ENCODE measurements at places on chromosomes 2 and 18.

DNA sequence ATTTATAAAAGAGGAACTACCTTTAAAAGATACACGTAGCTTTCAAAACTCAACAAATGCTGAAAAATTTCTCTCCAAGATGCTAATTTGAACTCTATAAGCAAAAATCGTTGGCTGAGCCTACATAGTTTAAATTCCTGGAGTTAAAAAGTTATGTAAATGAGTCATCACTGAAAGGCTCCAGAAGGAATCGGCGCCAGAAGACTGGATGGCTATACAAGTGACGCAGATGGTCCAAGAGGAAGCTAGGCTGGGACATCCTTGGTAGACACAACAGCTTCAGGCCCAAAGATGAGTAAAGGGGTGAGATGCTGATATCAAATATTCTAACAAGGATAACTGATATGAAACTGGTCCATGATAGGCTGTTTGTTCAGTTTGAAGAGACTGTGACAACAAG lies 22.8 kb upstream of the DNAH6 start:
- DNase-seq = no peak

DNA sequence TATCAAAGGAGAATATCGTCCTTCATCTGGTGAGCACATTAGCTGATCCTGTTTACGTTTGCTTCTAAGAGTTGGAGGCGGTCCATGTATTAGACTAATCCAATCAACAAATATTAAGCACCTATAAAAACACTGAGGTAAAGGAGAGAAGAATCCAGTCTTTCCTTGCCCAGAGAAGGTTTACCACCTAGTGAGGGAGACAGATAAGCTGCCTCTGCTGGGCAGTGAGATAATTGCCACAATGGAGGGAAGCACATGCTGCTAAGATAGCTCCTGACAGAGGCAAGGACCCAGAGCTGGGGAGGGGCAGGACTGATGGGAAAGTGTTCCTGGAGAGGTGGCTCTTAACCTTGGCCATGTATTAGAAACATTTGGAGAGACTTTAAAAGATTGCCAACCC lies 36.7 kb upstream of the ST8SIA5 start:
- no peak for DNase-seq

GRCh38 chr18:46748466-46748865 lies 8.4 kb downstream of the ST8SIA5 start:
- DNase-seq = no peak

DNA sequence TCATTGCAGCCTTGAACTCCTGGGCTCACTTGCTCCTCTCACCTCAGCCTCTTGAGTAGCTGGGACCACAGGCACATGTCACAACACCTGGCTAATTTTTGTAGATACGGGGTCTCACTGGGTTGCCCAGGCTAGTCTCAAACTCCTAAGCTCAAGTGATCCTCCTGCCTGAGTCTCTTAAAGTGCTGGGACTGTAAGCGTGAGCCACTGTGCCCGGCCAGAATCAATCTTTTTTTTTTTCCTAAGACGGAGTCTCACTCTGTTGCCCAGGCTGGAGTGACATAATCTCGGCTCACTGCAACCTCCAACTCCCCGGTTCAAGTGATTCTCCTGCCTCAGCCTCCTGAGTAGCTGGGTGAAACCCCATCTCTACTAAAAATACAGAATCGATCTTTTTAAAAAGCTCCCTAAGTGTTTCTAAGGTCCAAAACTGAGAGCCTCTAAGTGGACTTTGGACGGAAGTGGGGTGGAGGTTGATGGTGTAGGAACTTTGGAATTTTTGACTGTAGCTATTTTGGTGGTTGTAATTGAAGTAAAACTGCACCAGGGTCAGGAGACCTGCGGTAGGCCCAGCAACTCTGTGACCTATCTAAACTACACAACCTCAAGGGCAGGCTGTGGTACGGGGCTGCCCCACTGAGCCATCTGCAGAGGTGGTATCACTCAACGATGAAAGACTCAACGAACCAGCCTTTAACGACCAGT lies 82.9 kb downstream of the POLR1A start:
- no peak for DNase-seq

DNA sequence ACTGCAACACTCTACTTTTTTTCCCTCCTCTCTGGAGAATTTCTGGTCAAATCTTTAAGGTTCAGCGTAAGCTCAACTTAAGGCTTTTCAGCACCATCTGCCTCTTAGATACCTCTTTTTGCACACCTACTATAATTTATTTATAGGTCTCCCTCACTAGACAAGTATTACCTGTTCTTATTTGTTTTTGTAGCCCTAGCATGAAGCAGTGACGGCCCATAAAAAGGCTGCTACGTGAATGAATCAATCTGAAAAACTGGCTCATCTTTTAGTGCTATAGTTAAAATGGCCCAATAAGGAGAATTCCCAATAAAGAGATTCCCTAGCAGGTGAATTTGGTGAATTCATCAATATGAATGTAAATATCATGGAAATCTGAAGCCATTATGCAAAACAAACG lies 6.5 kb downstream of the RNF149 start:
- DNase-seq = no peak

- DNase-seq = no peak
Observed at GRCh38 chr2:223060201-223060825, 8.3 kb downstream of the KCNE4 start.

- no peak for DNase-seq
Observed at GRCh38 chr2:179726461-179727180, 134.8 kb downstream of the ZNF385B start.

DNA sequence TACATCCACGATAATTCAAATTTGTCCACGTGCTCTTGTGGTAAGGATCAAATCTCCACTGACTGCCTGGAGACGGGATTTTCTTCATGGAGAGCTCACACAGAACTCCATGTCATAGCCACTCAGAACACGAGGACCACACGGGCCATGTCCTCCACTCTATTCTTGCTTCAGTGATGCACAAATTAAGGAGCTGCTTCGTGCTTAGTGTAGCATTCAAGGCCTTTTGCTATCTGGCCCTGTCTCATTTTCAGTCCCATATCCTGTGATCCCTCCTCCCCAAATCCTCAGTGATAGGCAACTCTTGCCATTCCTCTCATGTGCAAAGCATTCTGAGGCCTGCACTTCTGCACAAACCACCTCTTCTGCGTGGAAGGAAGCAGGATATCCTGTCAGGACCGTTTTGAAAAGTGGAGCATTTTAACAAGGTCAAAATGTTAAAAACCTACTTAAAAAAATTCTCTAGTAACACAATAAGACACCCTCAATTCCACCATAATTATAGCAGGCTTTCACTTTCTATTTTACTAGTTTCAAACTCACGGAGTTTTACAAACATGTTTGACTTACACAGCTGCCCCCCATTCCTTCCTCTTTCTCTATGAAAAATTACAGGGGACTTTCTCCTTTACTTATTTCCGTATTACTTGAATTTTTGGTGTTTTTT lies 35.2 kb downstream of the ST3GAL5 start:
- no peak for DNase-seq

- DNase-seq = no peak
Observed at GRCh38 chr2:167942366-167943081, 304.9 kb downstream of the STK39 start.

DNA sequence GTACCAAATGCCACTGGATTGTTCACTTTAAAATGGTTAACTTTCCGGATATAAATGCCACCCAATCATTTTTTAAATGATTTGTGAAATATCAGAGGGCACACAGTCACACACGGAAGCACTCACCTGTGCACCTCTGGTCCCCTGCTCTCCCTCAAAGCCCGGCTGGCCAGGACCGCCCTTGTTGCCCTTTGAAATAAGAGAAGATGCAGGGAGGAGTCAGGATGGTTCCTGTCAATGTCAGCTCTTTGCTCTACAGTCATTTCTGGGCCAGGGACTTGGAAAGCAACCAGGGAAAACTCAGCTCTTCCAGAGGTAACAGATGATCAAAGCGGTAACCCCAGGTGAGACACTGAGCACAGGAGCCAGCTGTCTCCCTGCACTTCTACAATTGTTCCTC lies 60.7 kb downstream of the COL6A3 start:
- DNase-seq = no peak

- DNase-seq = no peak
Observed at GRCh38 chr2:186610785-186611184, 20.9 kb downstream of the ITGAV start.

DNA sequence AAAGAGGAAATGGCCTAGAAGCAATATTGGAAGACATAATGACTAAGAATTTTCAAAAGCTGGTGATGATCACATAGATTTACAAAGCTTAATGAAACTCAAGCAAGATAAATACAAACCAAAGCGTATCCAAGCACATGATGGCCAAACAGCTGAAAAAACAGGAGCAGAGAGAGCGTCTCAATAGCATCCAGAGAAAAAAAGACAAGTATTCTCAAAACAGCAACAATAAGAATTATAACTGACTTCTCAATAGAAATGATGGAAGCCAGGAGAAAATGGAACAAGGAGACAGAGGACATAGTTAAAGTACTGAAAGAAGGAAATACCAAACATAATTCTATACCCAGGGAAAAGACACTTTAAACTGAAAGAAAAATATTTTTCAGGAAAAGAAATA lies 437.2 kb upstream of the TNP1 start:
- DNase-seq = no peak

DNA sequence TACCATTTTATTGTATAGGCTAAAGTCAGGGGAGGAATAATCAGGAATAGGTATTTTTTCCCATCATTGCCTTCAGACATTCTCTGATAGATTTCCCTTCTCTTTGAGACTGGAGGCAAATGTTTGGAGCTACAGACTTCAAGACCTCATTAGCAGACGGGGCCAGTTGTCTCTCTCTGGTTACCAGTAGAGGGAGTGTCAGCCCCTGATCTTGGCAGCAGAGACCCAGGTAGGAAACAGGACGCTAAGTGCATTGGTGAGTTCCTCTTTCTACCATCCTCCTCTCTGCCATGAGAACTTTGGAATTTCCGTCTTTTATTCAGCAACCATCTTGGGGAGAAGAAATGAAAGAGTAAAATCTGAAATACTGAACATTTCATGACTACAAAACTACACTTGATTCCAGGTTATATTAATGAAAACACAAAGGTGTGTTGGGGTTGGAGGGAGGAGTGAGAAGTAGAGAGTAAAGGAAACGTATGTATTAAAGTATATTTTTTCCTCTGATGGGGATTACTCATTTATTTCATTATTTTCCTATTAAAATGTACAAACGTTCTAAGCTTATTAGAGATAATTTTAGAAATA lies 186.2 kb upstream of the GCFC2 start:
- no peak for DNase-seq

DNA sequence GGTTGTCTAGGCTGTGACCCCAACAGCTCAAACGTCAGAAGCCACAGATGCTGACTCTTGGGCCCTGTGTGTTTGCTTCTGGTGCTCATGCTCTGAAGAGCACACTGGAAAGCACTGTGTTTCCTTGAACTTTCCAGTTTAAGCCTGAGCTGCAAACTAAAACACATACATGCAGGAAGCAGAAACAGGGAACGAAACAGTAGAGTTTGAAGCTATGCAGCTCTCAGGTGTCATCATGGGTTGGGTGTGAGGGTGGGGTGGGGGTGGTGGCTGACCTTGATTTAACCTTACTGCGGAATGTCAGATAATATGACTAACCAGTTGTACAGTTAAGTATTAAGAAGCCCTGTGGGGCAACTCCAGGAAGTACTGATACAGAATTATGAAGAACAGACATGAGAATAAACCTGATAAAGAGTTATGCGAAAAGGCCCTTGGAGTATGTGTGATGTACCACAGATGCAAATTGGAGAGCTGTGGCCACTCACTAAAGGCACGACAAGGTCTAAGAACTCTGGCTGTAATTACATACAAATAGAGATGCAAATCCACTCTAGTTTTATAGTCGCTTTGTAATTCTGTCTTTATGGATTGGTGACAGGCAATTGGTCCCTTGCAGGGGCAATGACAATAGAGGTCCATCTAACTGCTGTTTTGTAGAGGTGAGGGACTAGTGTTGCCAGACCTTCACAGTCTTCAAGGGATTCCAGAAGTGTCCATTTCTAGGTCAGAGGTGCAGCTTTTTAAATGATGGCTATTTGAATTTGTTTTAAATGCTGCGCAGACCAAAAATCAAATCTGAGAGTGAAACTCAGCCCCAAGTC lies 273.1 kb downstream of the NAPG start:
- DNase-seq = no peak

DNA sequence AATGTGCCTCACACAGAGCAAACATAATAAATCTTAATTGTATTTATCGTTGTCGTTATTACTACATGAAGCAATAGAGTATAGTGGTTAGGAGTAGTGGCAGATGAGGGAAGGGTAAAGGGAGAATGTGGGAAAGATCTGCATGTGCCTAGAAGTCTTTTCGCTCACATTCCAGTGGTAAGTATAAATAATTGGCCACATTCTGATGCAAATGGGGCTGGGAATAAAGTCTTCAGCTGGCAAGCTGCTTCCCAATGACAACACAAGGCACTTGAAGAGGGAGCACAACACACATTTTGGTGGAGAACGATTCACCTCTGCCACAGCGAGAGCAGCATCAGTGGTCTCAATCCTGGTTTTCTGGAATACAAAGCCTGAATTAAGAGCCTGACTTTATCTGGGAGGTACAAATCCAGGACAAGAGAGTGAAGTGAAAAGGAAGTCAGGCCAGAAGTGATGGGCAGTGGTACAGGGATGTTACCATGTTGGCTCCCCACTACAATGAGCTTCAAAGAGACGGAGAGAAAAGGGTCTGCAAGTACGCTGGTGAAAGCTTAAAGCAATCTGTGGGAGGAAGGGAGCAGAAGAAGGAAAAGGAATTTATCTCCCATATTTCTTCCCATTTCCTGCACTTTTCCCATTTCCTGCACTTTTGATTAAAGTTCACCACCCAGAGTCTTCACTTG lies 112.3 kb downstream of the ARHGAP15 start:
- DNase-seq = no peak

GRCh38 chr18:68429841-68430240 lies 285.1 kb downstream of the TMX3 start:
- DNase-seq = no peak

DNA sequence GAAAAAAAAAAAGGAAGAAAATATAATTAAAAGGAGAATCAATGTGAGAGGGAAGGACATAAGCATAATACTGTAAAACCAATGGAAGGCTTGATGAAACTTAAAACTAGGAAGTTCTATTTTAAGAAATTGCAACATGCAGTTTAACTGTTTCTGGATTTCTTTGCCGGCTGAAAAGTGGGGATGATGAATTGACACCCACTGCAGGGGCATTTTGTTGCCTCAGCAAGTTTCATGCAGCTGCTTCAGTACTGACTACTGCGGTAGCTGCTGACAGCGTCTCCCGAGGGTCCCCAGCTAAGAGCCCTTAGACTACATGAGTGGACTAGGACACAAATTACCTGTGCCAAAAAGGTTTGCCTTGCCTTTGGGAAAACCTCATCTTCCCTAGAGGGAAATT lies 69.2 kb downstream of the B3GNT2 start:
- no peak for DNase-seq

DNA sequence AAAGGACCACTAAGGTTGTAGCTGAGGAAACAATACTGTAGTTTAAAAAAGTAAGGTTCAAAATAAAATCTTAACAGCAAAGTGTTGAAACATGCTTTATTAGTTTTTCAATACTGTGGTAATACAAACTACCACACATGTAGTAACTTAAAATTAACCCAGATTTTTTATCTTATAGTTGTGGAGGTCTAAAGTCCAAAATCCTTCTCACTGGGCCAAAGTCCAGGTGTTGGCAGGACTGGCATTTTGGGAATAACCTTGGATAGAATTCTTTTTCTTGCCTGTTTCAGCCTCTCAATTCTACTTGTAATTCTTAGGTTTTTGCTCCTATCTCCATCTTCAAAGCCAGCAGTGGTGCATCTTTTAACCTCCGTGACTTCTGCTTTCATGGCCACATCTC lies 942.0 kb downstream of the TSN start:
- no peak for DNase-seq

Data from breast epithelium (tissue), 4 donors.